D341Med (cell line): ENCODE measurements at places on chromosomes 5 and 9.

DNA sequence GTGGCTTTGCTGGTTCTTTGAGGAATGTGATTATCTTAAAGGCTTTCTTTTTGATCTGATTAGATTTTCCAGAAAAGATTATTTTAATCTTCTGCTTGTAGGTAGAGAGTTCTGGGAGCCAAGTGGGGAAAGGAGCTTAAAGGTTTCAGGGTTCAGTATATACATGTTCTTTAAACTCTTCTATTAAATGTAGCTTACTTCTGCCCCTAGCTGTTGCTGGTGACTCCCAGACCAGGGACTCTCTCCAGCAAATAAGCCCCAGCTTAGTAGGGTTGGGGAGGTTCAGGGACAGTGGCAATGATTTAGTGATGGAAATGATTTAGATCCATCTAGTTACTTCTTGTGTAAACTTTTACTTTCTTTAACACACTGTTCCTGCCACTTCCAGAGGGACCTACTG lies 72.2 kb downstream of the SLC12A2 start:
- DNase-seq, result peak; percentile 43

DNA sequence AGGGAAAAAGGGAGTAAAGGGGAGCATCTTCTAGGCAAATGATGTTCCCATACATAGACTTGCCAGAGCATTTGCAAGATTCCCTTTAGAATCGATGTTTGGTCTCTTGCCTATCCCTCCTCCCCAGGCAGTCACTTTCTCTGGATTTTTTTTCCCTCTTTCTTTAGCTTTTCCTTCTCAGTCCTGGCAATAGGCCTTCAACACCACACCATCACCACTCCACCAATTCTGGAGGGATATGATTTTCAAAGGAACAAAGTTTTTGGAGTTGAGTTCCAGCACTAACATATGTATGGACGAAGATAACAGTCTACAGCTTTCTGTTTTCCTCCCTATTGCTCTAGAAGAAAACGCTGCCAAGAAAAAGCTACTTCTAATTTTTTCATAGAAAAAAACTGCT lies 377.4 kb downstream of the PDE4D start:
- DNase-seq, result no peak

DNA sequence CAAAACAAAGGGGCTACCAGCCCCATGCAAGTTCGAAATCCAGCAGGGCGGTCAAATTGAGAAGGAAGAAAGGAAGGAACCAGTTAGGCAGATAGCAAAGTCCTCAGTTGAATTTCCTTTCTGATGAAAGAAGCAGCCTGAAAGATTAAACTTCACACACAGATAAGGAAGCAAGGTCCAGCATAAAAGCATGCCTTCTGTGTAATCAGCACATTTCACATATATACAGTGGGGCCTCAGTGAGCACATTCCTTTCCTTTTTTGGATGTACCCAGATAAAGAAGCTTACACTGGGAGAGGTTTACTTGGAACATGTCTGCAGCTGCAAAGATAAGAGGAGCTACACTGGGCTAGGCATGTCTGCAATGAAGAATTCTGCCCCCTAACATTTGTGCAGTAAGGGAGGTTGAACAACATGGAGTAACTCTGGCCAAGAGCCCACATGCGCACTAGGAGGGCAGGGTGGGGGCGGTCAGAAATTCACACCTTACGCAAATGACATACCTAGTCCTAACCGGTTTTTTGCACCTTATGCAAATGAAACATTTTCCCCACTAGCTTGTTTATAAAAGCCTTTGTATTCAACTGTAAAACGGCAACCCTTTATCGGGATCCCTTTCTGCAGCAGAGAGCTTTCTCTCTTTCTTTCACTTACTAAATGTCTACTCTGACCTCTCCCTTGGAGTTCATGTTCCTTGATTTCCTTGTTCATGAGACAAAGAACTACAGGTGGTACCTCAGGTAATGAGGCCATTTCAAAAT lies 149.7 kb upstream of the FBXL17 start:
- DNase-seq, result no peak

DNA sequence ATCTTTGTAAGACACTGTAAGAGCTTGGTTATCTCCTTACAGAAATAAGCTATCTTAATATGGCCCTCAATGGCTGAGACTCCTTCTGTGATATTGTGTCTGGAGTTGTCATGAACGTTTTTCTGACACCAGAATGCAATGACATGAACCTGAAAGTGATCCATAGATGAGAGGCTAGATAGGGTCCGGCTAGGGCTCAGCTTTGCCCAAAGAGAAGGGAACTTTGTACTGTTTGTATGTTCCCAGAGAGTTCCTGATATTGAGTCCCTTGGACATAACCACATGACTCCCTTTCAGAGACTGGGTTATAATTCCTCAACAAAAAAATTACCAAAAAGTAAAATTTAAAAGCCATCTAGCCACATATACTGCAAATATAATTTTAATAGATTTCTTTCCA lies 575.8 kb upstream of the CLINT1 start:
- DNase-seq, result no peak

GRCh38 chr5:173399851-173400250 lies 71.6 kb upstream of the STC2 start:
- DNase-seq, result no peak

- no peak for DNase-seq
These were observed 75.0 kb downstream of the ADAMTS12 start for GRCh38 chr5:33816791-33817190.

GRCh38 chr5:64765804-64766504 lies 2.5 kb downstream of the SREK1IP1 start:
- no peak for DNase-seq

DNA sequence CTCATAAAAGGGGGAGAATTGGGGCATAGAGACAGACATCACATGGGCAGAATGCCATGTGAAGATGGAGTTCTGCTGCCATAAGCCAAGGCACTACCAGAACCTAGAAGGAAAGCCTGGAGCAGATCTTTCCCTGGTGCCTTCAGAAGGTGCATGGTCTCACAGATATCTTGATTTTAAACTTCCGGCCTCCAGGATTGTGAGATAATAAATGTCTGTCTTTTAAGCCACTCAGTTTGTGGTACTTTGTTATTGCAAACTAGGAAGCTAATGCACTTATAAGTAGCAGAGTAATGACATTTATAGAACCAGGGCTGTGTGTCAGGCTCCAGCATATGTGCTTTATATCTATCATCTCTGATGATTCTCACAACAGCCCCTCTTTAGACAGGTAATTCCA lies 130.4 kb downstream of the ASTN2 start:
- DNase-seq, result no peak

DNA sequence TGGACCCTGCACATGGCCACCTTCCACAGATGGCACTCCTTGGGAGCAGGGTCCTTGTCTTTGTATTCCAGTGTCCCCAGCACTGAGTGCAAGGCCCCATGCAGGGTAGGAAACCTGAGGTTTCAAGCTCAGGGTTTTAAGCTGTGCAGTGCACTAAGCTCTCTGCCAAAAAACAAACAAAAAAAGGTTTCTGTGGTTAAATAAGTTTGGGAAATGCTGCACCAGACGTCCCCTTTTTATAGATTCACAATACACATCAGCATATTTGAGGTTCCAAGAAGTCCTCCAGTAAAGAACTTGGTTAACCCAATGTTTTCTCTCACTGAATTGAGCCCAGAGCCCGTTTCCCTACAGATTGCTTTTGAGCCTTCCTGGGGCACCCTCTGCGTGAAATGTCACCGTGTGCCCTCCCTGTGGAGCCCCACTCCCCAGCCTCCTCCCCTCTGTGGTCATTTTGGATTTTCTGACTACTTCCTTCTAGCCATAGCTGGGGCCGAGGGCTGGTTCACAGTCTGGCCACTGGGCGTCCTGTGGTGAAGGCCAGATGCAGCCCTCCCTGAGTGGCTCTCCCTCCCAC lies 17.1 kb downstream of the DELE1 start:
- DNase-seq, result no peak

GRCh38 chr9:7209990-7210389 lies 452.2 kb downstream of the KDM4C start:
- DNase-seq, result no peak

DNA sequence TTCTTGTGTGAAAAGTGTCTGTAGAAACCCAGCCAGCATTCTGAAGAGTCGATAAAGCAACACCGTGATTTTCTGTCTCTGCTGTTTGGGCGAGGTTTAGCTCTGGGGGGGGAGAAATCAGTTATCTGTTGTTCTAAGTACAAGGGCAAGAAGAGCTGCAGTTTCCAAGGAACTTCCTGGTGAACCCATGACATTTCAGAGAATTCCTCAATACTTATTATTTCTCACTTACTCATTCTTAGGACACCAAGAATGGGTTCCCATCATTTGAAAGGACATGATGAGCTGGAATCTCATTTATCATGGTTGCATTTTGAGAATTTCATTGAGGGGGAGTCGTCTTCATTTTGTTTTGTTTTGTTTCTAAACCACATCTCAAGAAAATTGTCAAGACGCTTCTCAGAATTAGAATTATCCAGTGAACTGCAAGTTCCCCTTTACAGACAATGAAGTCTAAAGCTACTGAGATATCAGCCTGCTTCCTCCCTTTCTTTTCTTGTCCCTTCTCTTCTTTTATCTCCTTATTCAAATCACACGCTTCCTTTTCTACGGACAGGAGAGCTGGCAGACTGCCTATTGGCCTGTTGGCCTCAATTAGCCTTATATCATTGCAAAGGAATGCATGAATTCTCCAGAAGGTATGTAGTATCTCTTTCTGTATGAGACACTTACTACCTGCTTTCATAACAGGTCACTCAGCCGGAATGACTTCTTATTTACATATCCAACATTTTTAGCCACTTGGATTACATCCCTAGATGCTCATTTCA lies 53.7 kb downstream of the ZNF462 start:
- DNase-seq, result no peak

DNA sequence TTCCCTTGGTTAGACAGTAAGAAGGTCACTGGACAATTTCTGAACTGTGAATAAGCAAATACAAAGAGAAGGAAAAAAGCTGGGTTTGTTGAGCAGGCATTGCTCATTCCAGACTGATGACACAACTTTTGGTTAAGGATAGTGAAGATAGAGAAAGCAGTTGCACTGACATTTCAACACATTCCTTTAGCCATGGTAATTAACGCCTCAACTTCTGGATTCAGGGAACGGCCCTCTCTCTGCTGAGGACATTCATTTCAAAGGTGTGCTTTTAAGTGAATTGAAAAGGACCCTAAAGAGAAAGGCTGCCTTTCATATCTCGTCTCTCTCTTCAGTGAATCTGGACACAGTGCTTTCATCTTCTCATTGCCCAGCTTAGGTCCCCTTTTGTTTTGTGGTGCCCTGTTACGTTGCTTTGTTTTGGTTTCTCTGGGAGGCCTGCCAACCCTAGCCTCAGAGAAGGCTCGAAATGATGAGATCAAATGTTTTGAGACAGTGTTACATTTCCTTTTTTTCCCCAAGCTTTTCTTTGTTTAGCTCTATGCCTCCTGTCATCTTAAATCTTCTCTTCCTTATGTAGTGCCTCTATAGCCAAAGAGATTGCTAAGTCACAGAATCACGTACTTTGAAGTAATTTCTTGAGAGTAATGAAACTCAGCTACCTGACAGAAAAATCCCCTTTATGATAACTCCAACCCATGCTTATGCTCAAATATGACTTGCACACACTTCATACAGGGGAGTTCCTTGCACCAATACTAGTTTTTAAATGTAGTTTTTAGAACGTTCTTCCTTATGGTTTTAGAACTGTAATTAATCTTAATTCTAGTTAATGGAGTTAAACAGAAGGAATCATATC lies 94.4 kb upstream of the IFNE start:
- no peak for DNase-seq

GRCh38 chr5:171422495-171422894 lies 3.0 kb downstream of the FGF18 start:
- peak; percentile 13 for DNase-seq

DNA sequence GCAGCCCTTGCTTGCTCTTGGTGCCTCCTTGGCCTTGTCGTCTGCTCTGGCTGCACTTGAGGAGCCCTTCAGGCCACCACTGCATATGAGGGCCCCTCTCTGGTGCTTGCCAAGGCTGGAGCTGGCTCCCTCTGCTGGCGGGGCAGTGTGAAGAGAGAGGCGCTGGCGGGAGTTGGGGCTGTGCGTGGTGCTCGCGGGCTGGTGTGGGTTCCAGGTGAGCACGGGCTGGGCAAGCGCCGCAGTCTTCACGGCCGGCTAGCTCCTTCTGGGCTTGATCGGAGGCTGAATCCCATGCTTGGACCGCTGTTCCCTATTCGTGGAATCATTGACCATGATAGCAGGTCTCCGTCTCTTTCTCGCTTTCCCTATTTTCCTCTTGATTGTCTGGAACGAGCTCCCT lies 56.5 kb downstream of the XRCC4 start:
- peak; percentile 10 for DNase-seq

GRCh38 chr5:171969288-171969880 lies 37.1 kb downstream of the FBXW11 start:
- no peak for DNase-seq

DNA sequence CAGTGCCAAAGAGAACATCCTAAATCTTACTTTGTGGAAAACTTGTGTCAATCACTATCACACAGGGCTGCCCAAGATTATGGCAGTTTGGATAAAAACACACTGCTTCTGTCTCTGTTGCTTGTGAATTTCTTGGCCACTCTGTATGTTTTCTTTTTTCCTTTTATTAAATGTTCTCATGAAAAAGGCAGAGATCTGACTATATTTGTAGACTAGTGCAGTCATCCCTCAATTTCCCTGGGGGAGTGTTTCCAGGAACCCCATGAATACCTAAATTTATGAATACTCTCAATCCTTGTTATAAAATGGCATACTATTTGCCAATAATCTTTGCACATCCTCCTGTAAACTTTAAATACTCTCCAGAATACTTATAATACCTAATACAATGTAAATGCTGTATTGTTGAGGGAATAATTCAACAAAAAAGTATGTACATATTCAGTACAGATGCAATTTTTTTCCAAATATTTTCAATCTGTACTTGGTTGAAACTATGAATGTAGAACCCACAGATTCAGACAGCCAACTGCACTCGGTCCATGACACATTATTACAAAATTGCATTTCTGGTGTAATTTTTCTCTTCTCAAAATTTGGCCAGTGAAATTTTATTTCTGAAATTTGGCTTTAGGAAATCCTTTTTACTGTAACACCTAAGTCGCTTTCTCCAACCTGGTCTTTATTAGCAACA lies 391.9 kb upstream of the PRR16 start:
- DNase-seq, result no peak

DNA sequence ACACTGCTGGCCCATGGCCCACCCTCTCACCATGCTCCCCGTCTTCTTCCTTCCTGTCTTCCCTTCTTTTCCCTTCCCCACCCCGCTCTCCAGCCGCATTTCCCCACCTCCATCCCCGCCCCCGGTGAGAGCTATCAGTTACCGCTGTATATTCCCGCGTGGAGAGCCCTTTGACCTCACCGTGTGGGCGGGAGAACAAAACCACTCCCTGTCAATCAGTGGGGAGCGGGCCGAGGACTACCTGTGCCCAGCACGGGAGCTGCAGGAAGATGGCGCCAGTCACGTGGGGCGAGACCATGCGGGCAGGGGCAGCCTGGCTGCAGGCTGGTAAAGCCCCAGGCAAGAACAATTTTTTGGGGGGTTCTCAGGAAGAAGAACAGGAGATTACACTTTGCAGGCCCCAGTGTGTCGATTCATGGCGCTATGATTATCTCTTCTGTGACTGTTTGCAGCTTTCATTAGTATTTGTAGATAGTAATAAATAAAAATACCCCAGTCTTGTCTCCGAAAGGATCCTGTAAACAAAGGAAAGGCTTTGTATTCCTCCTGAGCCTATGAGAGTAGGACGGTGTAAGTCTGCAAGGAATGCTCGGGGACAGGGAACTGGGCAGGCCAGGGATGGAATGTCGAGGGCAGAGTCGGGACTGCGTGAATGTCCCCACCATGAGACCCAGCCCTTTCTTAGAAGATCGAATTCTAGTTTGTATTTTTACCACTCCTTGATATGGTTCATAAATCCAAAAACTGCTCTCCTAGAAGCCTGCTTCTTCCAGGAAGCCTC lies 14.8 kb upstream of the DMRT1 start:
- DNase-seq, result no peak
